CD8-positive, alpha-beta memory T cell (primary cell): ENCODE measurements at places on chromosomes 11 and 22.

DNA sequence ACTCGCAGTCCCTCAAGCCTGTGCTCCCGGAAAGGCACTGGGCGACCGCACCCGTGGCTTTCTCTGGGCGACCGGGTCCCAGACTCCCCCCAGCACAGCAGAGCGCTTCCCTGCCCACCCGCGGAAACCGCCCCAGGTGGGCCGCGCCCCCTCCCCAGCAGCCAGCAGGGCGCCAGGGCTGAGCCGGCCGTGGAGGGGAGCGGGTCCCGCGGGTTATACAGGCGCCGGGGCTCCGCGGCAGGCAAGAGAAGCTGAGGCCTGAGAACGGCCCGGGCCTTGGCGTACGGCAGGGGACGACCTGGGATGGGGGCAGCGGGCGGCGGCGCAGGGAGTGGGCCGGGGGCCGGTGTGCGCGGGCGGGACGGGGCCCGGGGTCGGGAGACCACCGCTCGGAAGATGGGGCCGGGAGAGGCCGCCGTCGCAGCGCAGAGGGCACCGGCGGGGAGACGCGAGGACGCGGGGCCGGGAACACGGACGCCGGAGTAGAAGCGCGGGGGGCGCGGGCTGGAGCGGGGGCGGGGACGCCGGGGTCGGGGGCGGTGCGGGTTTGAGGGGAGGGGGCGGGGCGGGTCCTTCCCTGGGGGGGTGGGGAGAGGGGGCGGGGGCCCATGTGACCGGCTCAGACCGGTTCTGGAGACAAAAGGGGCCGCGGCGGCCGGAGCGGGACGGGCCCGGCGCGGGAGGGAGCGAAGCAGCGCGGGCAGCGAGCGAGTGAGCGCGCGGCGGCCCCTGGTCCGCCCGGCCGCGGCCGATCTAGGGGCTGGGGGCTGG is at the start of gene MDK:
Gene MDK, plus strand, starts transcription at position 622 of the 771 bp plus-strand sequence. CDS start 389 bp downstream, outside the sequence.
- no peak for DNase-seq

GRCh38 chr11:60765355-60765754 is 8.7 kb downstream of the MS4A15 start:
- no peak for DNase-seq

- no peak for DNase-seq
These were observed 14.5 kb upstream of the P4HA3 start for GRCh38 chr11:74325649-74326645.

GRCh38 chr22:49289822-49290679 is 537.6 kb downstream of the BRD1 start:
- no peak for DNase-seq

DNA sequence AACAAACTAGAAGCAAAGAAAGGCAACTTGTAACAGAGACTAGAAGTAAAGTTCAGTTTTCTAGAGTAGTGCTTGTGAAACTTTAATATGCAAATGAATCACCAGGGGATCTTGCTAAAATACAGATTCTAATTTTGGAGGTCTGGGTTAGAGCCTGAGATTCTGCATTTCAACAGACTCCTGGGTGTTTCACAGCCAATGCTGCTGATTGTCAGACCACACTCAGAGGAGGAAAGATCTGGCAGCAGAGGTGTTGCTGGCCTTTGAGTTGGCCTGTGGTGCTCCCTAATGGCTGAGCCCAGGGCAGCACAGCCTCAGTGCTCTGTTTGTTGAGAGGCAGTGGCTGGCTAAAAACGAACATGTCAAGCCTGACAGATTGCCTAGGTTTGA is 5.4 kb downstream of the CRY2 start:
- DNase-seq = no peak

DNA sequence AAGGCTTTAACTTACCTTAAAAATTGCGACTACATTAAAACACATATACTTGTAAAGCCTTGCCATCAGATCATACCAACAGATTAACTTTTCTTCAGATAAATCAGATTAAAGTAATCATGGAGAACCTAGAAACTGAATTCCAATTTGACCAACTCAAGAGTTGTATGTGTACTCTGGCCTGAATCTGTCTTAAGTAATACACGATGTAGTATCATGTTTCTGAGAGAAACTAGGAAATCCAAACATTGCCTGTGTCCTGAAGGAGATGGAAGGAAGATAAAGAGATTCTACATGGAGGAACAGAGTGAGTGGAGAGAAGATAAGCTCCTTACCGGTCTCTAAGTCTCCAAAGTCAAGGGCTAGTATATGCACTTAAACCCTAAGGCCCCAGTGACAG is 162.1 kb downstream of the CADM1 start:
- DNase-seq = no peak

- no peak for DNase-seq
These were observed 781 bp upstream of the TEF start for GRCh38 chr22:41380993-41381328.
